Stimulated activated CD8-positive, alpha-beta memory T cell treated with anti-CD3 and anti-CD28 coated beads, Interleukin-2, amount 100 ng/mL, for 1 hour (primary cell): ENCODE measurements at places on chromosomes 1 and 21.

DNA sequence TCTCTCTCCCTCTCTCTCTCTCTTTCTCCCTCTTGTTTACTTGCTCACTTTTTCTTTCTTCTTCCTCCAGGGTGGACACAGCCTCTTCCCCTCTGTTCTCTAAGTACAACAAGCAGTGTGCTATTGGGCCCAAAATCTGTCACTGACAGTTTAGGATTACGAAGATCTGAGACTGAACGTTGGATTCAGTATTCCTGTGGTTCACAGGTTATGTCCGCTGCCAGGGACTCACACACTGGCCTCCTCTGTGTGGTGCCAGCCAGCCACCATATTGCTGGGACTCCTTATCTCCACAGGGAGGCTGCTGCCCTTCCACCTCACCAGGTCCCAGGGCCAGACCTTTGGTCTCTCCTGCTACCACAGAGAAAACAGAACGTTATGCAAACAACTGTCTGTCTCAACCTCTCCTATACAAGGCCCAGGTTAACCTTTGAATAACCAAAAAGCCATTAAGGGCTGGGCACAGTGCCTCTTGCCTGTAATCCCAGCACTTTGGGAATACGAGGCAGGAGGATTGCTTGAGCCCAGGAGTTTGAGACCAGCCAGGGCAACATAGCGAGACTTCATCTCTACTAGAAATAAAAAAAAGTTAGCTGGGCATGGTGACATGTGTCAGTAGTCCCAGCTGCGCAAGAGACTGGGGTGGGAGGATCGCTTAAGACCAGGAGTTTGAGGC, 171.9 kb upstream of the RAB4A start:
- DNase-seq: no peak

- DNase-seq: no peak
Observed at GRCh38 chr1:116680752-116681151, 13.2 kb upstream of the IGSF3 start.

DNA sequence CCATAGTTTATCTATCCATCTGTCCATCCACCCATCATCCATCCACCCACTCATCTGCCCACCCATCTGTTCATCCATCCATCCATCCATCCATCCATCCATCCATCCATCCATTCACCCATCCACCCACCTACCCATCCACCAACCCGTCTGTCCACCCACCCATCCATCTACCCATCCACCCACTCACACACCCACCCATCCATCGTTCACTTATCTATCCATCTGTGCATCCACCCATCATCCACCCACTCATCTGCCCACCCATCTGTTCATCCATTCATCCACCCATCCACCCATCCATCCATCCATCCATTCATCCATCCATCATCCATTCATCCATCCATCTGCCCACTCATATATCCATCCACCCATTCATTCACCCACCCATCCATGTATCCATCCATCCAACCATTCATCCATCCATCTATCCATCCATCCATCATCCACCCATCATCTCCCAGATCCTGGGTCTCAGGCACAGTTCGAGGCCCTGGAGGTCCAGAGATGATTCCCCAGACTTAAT, 88.2 kb upstream of the WNT4 start:
- DNase-seq: no peak

- no peak for DNase-seq
Observed at GRCh38 chr1:183792300-183792699, 12.6 kb upstream of the RGL1 start.

DNA sequence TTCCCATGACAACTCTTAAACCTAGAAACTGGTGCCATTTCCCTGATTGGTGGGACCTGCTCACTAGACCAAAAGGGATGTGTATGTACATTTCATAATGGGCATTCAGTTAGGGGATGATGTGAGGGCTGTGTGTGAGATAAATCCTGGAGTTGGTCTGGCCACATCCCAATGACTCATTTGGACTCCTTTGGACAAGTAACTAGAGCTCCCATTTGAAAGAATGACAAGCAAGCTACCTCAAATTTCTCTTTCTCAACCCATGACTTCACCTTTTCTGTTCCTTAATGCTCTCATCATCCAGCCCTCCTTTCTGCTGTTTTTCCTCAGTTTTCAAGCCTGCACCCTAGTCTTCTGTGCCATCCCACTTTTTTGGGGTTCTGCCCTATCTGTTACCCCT, 27.9 kb downstream of the EBNA1BP2 start:
- no peak for DNase-seq

DNA sequence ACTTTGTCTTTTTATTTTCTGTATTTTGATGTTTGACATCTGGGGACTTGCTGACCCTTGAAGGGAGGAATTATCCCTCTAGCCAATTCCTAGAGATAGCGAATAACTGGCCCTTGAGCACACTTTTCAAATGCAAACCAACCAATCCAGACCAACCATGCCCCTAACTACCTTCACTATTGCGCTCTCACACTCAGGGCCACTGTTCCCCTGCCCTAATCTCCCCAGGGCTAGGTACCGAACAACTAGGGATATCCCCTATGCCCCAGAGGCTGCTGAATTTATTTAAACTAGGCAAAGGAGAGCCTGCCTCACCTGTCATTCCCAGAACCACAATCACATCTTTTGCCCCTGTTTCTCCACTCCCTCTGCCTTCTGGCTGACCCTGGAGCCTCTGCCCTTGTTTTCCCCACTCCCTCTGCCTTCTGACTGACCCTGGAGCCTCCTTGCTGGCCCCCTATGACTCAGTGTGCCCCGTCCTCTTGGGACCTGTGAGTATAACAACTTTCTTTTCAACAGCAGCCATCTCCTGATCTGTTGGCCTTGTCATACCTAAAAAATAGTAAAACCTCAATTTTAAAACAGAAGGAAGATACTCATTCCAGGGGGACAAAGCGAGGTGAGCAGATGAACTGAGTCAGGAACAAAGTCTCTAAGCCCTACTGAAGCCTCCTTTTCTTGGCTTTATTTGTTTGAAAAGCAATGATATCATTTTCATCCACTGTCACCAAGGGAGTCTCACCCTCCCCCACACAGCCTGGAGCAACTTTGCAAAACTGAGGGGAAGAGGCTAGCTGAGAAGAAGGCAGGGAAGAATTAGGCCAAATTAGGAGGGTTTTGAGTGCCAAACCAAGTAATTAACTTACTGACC, 115.5 kb downstream of the NMNAT2 start:
- no peak for DNase-seq

- DNase-seq: no peak
Observed at GRCh38 chr1:213724640-213725536, 262.9 kb upstream of the PROX1 start.

GRCh38 chr1:24735509-24736375, 9.5 kb upstream of the CLIC4 start:
- no peak for DNase-seq

DNA sequence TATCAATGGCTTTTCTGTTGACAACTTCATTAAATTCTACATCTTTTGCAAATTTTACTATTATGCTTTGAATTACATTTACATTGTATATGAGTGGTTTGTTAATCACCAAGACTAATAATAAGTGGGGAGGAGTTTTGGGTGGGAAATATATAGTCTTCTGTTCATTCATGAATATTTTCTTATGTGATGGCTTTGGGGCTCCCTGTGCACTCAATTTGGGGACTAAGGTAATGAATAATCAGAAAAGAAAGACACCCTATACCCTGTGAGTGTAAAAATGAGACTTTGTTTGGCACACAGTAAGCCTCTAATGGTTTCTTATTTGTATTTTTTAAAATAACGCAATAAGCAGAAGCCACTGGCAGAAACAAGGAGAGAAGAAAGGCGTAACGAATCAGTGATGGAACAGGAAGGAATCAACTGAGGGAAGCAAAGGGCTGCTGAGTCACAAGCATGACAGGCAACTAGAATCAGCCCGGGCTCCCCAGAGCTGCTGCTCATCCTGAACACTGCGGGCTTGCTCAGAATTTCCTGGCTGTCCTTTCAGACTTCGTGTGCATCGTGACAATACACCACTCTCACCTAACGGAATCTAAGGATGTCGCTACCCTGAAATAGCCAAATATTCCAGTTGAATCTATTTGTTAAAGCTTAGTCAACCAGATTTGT, 20.8 kb upstream of the RGS2 start:
- DNase-seq: no peak

- no peak for DNase-seq
Observed at GRCh38 chr1:99170516-99170915, 93.8 kb upstream of the PLPPR4 start.

GRCh38 chr1:207067185-207067584, 14.1 kb downstream of the PFKFB2 start:
- no peak for DNase-seq

DNA sequence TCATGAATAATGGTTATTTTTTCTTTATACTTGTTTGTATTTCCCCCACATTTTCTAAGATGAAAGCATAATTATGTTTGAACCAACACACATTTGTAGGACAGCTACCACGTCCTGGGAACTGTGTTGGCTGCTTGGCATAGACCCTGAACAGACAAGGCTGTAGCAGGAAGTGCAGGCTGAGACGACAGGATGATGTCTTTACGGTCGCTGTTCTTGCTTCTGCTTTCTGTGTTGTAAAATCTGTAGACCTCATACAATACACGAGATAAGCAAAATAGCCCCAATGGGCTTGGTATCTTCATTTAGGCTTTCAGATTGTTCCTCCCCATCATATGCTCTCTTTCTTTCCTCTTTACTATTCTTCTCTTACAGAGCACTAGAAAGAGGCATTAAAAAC, 23.3 kb upstream of the OTUD3 start:
- DNase-seq: no peak

- DNase-seq: no peak
Observed at GRCh38 chr1:156155756-156156510, 2.5 kb downstream of the SEMA4A start.

DNA sequence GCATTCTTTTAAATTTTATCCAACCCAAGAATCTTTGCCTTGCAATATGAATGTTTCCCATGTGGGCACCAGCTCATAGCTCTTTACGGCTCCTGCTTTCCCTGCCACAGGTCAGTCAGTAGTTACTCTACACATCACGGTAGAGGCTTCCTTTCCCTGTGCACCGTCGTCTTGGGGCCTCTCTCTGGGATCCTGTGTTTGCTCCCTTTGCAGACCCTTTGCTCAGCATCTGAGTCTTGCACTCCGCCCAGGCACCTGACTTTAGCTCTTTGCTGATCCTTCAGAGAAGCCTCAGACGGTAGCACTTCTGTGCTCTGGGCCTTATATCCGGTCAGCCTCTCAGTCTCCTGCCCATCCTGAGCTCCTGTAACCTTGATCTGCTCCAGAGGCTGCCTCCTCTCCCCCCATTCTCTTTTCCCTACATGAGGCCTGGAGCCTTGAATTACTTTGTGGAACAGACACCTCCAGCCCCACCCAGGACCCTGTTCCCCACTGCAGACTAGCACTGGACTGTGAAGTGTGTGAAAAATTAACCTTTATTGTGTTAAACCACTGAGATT, 183.5 kb upstream of the HMGB4 start:
- DNase-seq: no peak

GRCh38 chr1:4613606-4614370, 40.6 kb upstream of the AJAP1 start:
- no peak for DNase-seq

GRCh38 chr1:235573880-235574279, 69.6 kb upstream of the B3GALNT2 start:
- no peak for DNase-seq

DNA sequence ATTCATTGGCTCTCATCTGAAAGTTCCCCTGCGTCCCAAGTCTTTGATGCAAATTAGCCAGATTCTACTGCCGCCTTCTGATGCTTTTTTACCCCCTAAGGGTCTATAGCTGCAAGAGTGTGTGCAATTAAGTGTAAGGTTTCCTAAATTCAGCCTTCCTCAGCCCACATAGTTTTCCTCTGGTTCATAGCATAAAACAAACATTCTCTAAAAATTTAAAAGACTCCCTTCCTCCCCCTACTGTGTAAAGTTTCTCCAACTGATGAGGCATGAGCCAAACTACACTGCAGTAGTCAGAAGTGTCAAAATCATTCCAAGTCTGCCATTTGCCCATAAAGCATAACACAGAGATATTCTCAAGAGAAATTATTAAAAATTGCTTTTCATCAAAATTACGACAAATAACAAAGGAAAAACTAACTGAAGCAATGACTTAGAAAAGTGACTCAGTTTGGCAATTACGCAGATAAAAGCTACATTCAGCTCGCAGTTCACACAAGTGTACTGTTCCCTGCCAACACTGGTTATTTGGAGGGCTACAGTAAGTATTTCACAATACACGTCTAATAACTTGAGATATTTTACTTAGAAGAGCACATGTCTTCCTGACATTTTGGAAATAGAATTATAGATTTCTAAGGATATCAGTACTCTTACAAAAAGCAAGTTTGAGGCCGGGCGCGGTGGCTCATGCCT, 15.4 kb downstream of the KCNH1 start:
- DNase-seq: no peak

DNA sequence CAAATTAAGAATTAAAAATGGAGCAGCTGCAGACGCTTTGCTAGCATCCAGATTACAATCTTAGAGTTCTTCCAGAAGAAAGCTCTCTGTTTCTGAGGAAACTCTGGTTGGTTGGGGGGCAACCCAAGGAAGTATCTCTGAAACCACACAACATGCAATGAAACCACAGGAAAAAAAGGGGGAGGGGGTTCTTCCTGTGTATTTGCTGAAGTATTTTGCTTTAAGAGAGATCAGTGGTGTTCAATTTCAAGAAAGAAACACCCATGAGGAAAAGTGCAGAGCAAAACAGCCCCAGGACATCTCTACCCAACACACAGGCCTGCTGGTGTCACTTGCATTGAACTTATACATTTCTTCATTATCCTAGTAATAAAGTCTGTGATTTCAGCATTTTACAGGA, 19.7 kb upstream of the TIAM1 start:
- no peak for DNase-seq

DNA sequence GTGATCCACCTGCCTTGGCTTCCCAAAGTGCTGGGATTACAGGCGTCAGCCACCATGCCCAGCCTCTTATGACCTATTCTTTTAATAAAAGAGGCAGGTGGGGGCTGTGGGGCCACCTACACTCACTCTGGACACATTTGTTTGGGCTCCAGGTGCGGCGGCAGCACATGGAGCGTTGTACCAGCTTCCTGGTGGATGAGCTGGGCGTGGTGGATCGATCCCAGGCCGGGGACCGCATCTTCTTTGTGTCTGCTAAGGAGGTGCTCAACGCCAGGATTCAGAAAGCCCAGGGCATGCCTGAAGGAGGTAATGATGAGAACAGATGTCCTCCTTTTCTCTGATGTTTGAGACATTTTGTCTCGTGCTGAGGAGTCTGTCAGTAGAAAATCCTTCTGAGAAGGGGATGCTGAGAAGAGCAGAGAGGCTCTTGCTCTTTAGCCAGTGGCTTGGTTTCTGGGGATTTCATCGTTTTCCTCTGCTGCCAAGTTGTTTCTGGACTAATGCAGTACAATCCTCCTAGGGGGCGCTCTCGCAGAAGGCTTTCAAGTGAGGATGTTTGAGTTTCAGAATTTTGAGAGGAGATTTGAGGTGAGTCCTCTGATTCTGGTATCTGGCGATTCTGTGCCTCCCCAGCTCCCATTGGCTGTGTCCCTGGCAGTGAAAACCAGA, 17.9 kb upstream of the MIIP start:
- no peak for DNase-seq

DNA sequence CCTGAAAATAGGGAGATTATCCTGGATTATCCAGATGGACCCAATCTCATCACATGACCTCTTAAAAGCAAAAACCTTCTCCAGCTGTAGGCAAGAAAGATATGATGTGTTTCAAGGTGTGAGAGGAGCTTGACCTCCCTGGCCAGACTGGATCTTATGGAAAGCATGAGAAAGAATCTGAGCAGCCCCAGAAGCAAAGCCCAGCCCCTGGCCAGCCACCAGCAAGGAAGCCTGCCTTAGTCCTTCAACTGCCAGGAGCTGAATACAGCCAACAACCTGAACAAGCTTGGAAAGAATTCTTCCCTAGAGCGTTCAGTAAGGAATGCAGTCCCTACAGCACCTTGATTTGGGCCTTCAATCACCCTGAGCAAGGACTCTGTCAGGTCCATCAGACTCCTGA, 375.0 kb upstream of the CHRM3 start:
- no peak for DNase-seq
